ENCODE measurements at places on chromosomes 16 and 17.

DNA sequence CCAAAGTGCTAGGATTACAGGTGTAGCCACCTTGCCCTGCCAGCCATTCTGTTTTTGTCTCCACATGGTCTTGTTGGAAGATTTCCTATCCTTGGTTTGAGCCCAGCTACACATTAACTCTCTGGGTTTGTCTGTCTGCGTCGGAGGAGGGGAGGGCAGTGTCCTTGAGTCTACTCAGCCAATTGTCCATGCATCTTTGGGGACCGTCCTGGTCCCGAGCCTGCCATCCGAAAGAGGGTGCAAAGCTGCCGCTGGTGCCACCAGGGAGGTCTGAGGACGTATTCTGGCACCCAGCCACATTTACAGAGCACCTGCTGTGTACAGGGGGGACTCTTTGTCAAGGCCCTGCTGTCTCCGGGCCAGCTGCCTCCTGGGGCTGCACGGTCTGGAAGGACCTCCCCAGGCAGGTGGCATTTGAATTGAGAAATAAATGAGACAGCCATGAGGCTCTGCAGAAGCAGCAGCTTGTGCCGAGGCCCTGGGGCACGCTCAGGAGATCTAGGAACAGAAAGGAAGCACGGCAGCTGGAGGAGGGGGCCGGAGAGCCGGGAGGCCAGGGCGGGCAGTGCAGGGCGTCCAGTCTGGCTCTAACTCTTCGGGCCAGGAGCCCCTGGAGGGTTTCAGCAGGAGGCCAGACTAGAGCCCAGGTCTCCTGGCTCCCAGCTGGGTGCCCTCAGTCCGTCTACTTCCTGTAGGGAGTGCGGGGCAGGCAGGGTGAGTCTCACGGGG, 1.5 kb downstream of the CYBA start:
- peaks cover 44% of the 10 kb centered on the region for H3K4me1 ChIP-seq
- no peaks in the 10 kb centered on the region for H3K27me3 ChIP-seq
- DNase-seq = no peak
- H3K27ac ChIP-seq = peak overlapping the region; percentile 92
- peak overlapping the region; percentile 19 for H3K4me3 ChIP-seq
- no peaks in the 10 kb centered on the region for H3K36me3 ChIP-seq

DNA sequence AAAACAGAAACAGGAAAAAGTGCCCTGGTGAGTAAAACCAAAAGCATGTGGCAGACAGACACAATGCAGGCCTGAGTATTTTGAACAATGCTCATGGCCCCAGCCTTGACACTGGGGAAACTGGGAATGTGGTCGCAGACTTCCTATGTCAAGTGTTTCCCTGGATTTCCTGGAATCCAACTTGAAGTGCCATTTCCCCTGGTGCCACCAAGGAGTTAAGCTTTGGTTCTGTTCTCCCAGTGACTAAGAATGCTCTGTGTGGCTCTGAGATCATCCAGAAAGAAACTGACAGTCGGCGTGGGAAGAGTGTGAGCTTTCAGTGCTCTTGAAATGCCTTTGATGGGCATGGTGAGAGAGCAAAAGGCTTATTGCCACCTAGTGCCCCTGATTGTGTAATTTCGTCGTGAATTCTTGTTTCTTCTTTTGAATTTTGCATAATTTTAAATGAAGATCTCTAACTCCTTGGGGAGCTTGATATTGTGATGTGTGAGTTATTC, 96.0 kb downstream of the YPEL2 start:
- peak; percentile 11 for DNase-seq
- H3K4me1 ChIP-seq = peaks cover 5% of the 10 kb centered on the region
- H3K36me3 ChIP-seq = no peaks in the 10 kb centered on the region
- H3K4me3 ChIP-seq = no peak overlapping the region
- no peaks in the 10 kb centered on the region for H3K27me3 ChIP-seq
- H3K27ac ChIP-seq = no peak overlapping the region

DNA sequence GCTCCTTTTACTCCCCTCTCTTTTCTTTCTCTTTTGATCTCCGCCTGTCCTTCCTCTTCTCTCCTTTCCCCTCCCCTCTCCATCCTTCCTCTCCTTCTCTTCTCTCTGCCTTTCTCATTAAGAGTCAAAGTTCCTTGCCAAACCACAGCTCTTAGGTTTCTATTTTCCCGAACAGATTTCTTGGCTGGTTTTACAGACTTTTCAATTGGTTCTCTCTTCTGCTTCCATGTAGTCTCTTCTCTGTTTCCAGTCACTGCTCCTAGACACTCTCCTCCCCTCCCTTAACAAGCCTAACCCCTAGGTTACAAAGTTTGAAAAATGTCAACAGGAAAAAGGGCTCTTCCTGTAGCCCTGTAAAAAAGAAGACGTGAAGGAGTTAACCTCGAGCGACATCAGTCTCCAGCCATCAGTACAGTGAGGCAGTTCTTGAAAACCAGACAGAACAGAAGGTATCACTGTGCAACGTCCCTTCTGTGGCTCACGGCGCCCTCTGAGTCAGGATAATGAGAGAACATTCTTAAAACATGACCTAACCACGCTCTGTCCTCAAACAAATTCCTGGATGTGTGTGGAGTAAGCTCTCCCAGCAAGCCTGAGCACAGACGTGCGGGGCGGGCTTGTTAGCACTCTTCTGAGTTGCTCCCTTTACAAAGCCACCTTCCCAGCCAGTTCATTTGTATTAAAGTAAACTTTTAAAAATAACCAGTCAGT, 11.6 kb upstream of the MARCHF10 start:
- no peak for DNase-seq
- H3K27ac ChIP-seq = no peak overlapping the region
- H3K4me1 ChIP-seq = no peaks in the 10 kb centered on the region
- H3K27me3 ChIP-seq = peaks cover 6% of the 10 kb centered on the region
- H3K4me3 ChIP-seq = no peak overlapping the region

GRCh38 chr17:44400226-44400847, 10.9 kb upstream of the ITGA2B start:
- no peak for DNase-seq
- no peaks in the 10 kb centered on the region for H3K4me1 ChIP-seq
- no peak overlapping the region for H3K27ac ChIP-seq
- no peaks in the 10 kb centered on the region for H3K27me3 ChIP-seq
- H3K36me3 ChIP-seq = peaks cover 61% of the 10 kb centered on the region

DNA sequence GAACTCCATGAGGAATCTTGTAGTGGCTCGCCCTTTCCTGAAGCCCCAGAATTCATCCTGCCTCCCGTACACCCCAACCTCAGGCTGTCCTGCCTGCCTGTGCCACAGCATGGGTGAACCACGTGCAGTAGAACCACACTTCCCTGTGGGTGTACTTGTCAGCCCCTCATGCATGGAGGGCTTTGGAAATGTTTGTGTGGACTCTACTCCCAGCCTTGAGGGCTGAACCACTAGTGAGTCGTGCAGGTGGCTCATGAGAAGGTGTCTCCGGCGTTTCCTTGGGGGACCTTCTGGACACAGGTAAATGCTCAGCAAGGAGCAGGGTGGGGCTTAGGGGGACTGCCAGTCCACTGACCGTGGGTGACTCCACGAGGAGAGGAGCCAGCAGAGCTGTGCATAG, 58.7 kb upstream of the ADORA2B start:
- H3K36me3 ChIP-seq = no peaks in the 10 kb centered on the region
- no peak for DNase-seq
- no peak overlapping the region for H3K27ac ChIP-seq
- peaks cover 2% of the 10 kb centered on the region for H3K4me1 ChIP-seq
- no peak overlapping the region for H3K4me3 ChIP-seq

DNA sequence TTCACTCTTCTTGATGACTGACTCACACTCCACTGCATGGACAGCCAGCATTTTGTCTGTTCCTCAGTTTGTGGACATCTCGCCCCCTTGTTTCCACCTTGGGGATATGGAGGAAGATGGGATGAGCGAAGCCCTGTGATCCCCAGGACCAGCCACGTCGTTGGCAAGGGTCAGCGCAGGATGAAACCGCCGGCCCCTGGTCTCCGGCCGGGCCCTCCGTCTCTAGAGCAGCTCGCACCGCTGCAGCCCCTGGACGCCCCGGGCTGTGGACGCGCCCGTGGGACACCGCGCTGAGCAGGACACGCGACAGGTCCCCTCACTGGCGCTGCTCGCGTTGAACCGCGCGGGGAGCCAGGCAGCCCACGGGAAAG, 604 bp upstream of the ZC3H18 start:
- peaks cover 28% of the 10 kb centered on the region for H3K4me1 ChIP-seq
- H3K27me3 ChIP-seq = no peaks in the 10 kb centered on the region
- peak overlapping the region; percentile 82 for H3K4me3 ChIP-seq
- H3K27ac ChIP-seq = peak overlapping the region; percentile 82
- H3K36me3 ChIP-seq = peaks cover 14% of the 10 kb centered on the region

DNA sequence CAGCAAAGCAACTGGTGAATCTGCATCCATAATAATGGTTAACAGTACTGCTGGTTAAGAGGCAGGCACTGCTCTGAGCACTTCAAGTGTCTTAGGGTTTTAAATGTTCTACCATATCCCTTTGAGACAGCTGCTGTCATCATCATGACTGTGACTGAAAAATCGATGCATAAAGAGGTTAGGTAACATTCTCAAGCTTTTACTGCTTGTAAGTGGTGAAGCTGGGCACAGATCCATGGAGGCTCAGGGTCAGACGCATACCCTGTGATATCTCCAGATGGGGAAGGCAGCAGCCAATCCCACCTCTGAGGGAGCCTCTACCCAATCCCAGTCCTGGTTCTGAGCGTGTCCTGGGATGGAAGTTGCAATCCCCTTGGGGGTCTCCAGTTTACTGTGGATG, 57.6 kb upstream of the SOX9 start:
- H3K4me1 ChIP-seq = no peaks in the 10 kb centered on the region
- no peaks in the 10 kb centered on the region for H3K36me3 ChIP-seq
- no peak overlapping the region for H3K27ac ChIP-seq
- no peak overlapping the region for H3K4me3 ChIP-seq
- no peaks in the 10 kb centered on the region for H3K27me3 ChIP-seq

- H3K27me3 ChIP-seq = no peaks in the 10 kb centered on the region
- no peak for DNase-seq
- H3K4me1 ChIP-seq = peaks cover 27% of the 10 kb centered on the region
- no peak overlapping the region for H3K4me3 ChIP-seq
- H3K36me3 ChIP-seq = peaks cover 12% of the 10 kb centered on the region
Observed at GRCh38 chr16:30582611-30583340, 2.7 kb downstream of the ZNF785 start.

- H3K4me3 ChIP-seq = no peak overlapping the region
- H3K27ac ChIP-seq = no peak overlapping the region
- no peaks in the 10 kb centered on the region for H3K36me3 ChIP-seq
- no peaks in the 10 kb centered on the region for H3K4me1 ChIP-seq
Observed at GRCh38 chr17:34565713-34566112, 13.7 kb upstream of the TMEM132E start.

GRCh38 chr17:8898636-8899035, 31.2 kb upstream of the PIK3R6 start:
- H3K4me3 ChIP-seq = peak overlapping the region; percentile 54
- peak overlapping the region; percentile 92 for H3K27ac ChIP-seq
- no peaks in the 10 kb centered on the region for H3K27me3 ChIP-seq
- peaks cover 60% of the 10 kb centered on the region for H3K36me3 ChIP-seq
- peaks cover 71% of the 10 kb centered on the region for H3K4me1 ChIP-seq
- no peak for DNase-seq

DNA sequence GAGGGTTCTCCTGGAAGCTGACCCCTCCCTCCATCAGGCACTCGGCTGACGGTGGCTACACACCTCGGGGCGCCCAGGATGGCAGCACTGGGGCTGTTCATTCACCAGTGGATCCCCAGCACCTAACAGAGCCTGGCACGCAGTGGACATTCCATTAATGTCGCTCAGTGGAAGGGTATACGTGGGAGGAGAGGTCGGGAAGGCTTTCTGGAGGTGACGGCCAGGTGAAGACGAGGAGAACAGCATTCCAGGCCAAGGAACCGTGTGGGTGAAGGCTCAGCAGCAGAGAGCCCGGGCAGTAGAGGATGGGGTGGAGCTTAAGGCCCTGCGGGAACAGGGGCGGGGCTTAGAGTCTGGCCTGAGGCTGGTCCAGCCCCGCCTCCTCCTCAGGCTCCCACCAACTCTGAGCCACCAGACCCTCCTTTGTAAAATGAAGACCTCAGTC, 2.5 kb upstream of the HS3ST6 start:
- H3K4me1 ChIP-seq = peaks cover 5% of the 10 kb centered on the region
- peak; percentile 23 for DNase-seq
- H3K36me3 ChIP-seq = no peaks in the 10 kb centered on the region

GRCh38 chr16:87582216-87582965, 19.9 kb upstream of the JPH3 start:
- H3K36me3 ChIP-seq = no peaks in the 10 kb centered on the region
- no peaks in the 10 kb centered on the region for H3K4me1 ChIP-seq
- DNase-seq = no peak
- H3K4me3 ChIP-seq = no peak overlapping the region

- no peak overlapping the region for H3K27ac ChIP-seq
- no peak for DNase-seq
- H3K36me3 ChIP-seq = no peaks in the 10 kb centered on the region
- peaks cover 3% of the 10 kb centered on the region for H3K27me3 ChIP-seq
Observed at GRCh38 chr17:8012045-8012580, 9.7 kb downstream of the GUCY2D start.

- H3K4me3 ChIP-seq = no peak overlapping the region
- no peaks in the 10 kb centered on the region for H3K27me3 ChIP-seq
- H3K4me1 ChIP-seq = peaks cover 34% of the 10 kb centered on the region
- no peak for DNase-seq
- H3K36me3 ChIP-seq = no peaks in the 10 kb centered on the region
Observed at GRCh38 chr17:4706121-4706520, 2.2 kb upstream of the PELP1 start.

DNA sequence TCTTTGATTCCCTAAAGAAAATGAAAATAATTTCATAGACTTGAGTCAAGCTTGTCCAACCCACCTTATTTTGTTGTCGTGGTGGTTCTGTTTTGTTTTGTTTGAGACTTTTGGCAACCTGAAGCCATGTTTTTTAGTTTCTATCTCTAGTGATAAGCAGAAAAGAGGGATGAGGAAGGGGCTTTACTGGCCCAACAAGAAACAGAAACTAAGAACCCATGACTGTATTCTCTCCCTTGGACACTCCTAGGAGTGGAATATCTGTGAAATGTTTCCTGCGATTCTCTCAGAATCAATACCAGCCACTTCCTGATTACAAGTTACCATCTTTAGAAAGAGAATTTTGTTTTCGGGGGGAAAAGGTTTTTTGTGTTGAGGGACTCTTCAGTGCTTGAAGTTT, 207.5 kb downstream of the PRKCA start:
- H3K4me3 ChIP-seq = peak overlapping the region; percentile 53
- H3K27ac ChIP-seq = no peak overlapping the region
- H3K36me3 ChIP-seq = no peaks in the 10 kb centered on the region
- H3K27me3 ChIP-seq = no peaks in the 10 kb centered on the region

- H3K27ac ChIP-seq = no peak overlapping the region
- peaks cover 8% of the 10 kb centered on the region for H3K4me1 ChIP-seq
Observed at GRCh38 chr17:77242118-77242851, 101.5 kb downstream of the SEC14L1 start.

DNA sequence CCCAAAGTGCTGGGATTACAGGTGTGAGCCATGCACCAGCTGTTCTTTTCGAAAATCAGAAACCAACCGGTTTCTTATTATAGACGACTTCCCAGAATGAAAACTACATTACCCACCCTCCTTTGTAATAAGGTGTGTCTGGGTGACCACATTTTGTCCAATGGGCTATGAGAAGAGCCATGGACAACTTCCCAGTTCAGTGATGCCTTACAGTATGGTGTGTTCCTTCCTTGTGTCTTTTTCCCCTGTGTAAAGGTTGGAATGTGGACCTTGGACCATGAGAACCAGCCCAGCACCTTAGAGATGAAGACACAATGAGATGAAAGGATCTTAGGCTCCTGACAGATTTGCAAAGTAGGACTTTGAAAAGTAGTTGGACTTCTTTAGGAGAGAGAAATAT, 85.0 kb upstream of the ATF7IP2 start:
- H3K4me3 ChIP-seq = no peak overlapping the region
- no peaks in the 10 kb centered on the region for H3K36me3 ChIP-seq
- H3K4me1 ChIP-seq = no peaks in the 10 kb centered on the region

GRCh38 chr16:80738521-80738920, 65.9 kb downstream of the CDYL2 start:
- no peaks in the 10 kb centered on the region for H3K27me3 ChIP-seq
- no peak for DNase-seq
- no peak overlapping the region for H3K4me3 ChIP-seq
